Left ventricle myocardium superior (tissue), 1 donor: ENCODE measurements at places on chromosomes 16 and 17. TPM values are rescaled to one million over a fixed set of nuclear protein-coding genes. Genes with fewer than 3 reads are reported as not detected.
A peak's percentile ranks its signal among the peaks of the same experiment; 100 is the strongest.

KRTAP9-4 gene
- total RNA-seq: not detected

ODAD4 gene
- 0.52 TPM for total RNA-seq

SUPT6H gene
- 46.0 TPM for total RNA-seq

LLGL1 gene
- total RNA-seq: 9.0 TPM

TSPAN10 gene
- not detected for total RNA-seq

SMIM5 gene
- 15.8 TPM for total RNA-seq

RABEP2 gene
- total RNA-seq: 20.5 TPM

ZPBP2 gene
- total RNA-seq: not detected

DNA sequence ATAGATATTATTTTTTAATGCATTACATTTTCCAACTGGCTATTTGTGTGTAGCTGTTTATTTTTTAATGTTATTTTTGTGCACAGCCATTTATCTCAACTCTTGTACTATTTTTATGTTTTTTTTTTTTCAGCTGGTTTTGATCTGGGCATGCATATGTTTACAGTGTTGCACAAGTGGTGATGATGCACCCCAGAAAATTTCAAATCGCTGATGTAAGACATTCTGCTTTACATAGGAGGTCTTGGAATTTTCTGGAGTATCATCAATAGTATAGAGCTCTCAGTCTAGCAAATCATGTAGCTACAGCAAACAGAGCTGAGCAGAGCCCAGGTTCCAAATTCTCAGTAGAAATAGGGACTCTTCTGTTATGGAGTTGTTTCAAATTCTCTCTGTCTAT, 30.2 kb downstream of the CACNG5 start:
- no peak for DNase-seq

GRCh38 chr17:61996916-61997605, 68.0 kb downstream of the MED13 start:
- DNase-seq: no peak

DNA sequence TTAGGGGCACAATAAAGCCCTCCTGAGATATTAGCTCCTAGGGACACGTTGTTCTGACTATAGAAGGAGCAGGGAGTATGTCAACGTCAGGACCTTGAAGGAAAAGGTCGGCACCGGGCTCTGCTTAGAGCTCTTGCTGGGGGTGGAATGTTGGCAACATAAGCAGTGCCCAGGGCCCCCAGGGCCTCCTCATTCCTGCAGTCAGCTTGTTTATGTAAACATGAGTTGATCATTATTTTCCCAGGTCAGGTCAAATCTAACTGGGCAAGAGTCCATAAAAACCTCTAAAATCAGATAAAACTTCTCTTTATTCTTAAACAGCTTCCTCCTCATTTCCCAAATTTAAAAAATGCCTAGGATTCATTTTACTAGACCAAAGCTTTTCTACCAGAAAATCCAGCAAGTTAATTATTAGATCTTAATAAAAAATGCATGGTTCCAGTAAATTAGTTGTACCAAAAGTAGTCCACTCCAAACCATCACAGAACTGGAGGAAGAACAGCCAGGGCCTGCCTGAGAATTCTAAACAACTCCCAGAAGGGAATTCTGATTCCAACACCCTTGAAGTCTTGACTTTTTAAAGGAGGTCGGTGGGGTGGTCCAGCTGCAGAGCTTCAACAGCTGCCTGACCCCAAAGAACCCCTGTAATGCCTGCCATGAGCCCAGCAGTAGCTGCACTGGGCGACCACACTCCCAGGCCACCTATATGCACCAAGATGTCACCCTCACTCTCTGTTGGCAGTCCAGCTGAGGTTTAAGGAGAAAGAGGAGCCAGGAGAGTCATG, 54.3 kb downstream of the AMFR start:
- no peak for DNase-seq

DNA sequence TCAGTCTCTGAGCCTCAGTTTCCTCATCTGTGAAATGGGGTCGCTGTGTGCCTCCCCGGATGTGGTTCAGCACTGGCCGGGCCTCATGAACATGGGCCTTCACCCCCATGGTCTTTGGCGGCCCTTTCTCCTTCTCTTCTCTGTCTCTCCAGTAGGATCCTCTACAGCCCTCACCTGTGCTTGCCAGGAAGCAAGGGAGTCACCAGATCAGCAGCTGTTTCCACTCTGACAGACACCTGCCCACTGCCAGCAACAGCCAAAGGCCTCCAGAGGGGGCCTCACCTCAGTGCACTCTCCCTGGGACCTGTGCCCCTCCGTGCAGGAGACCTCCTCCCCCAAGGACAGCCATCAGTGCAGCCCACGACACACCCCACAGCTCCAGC, 89.4 kb downstream of the C16orf78 start:
- DNase-seq: no peak

DNA sequence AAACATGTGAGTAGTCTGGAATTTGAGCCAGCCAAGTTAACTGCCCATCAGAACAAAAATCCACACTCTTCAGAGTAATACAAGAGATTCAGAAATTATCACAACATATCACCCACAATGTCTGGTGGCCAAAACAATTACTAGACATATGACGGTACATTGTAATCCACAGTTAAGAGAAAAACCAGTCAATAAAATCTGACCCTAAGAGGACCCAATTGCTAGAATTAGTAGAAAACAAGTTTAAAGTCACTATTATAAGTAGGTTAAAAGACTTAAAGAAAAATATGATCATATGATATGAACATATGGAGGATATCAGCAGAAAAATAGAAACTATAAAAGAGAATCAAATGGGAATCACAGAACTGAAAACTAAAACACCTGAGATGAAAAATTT, 15.8 kb downstream of the CMTR2 start:
- DNase-seq: no peak

DNA sequence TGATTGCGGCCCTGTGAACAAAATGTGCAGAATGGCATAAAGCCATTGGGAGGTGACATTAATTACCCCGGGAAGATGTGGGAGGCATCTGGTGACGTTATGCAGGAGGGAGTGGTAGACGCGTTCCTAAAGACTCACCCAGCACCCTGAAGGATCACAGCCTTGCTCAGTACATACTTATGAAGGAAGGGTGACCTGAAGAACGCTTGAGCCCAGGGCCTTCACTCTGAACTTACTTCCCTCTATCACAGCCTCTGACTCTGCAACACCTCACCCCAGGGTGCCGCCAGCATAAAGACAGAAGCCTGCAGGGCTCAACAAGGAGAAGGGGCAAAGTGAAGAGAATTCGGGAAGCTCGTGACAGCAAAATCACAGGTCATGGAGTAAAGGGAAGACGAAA, 9.4 kb downstream of the MFSD6L start:
- no peak for DNase-seq

DNA sequence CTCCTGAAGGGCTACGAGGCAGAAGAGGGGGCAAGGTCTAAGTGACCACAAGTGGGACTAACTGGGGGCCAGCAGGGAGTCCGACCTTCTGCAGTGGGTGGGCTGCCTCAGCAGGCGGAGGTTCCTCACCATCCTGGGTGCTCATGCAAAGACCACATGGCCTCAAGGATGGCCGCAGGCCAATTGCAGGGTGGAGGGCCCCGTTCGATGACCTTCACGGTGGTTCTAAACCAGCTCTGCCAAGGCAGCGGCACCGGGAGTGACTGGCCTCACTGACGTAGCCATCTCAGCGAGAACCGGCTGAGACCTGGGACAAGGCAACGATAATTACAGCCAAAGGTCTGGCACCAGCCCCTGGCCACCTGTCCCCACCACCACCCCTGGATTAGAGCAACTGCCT, 5.7 kb downstream of the SMIM5 start:
- peak; percentile 70 for DNase-seq

DNA sequence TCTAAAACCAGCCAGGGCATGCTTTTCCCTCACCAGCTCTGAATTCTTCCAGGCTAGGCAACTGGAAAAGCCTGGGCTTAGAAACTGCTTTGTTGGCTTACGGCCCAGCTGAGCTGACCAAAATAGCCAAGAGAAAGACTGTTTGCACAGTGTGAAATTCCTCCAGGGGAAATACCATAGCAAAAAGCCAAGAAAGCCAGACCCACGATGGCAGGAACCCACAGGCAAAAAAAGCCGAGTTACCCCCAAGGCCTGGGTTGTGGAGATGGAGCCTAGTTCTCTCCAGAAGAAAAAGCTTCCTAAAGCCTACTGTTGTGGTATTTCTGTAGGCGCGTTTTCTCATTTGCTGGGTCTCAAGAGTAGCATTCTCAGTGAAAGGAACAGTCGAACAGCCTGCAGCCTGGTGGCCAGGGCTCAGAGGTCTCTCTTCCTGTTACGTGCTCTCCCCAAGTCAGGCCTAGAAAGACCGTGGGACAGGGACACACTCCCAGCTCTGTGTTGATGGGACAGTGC, 9.2 kb downstream of the SP2 start:
- DNase-seq: peak; percentile 84

- DNase-seq: no peak
Measured at GRCh38 chr16:8278031-8278580, 312.2 kb downstream of the TMEM114 start.

DNA sequence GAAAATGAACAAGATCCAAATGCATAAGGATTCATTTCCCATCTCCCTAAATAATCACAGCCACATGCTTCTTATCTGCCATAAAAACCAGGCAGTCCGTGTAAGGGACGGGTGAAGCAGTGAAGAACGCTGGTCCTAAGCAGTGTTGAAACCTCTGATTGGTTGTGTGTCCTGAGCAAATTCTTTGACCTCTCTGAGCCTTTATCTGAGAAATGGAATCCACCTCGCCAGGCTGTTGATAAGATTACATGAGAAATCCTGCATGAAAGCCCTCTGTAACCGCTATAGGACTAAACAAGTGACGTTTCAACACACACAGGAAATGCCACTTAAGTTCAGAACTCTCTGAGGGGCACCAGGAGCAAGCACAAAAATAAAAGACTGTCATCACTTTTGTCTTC, 26.8 kb downstream of the GAS7 start:
- DNase-seq: no peak

- no peak for DNase-seq
Measured at GRCh38 chr16:85765211-85765610, 14.3 kb upstream of the C16orf74 start.

- no peak for DNase-seq
Measured at GRCh38 chr17:77382966-77383612, 242.3 kb downstream of the SEC14L1 start.

DNA sequence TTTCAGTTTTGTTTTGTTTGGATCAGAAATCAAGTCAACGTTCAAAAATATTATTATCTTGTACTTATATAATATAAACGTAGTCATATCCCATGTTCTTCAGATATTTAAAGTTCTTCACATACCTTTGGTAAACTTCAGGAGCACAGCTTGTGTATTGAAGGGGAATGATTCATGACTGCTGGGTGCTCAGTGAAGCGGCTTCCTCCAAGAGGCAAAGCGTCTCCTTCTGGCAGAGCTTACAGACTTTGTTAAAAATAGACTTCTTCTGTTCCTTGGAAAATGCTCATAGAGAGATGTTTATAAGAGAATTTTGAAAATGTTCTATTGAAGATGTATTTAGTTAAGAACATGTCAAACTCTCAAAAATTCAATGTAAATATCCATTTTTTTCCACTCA, 155.6 kb upstream of the CNTNAP4 start:
- no peak for DNase-seq

GRCh38 chr17:50188921-50189549, 12.4 kb downstream of the COL1A1 start:
- DNase-seq: no peak

GRCh38 chr17:10306585-10306984, 66.2 kb downstream of the MYH13 start:
- no peak for DNase-seq

DNA sequence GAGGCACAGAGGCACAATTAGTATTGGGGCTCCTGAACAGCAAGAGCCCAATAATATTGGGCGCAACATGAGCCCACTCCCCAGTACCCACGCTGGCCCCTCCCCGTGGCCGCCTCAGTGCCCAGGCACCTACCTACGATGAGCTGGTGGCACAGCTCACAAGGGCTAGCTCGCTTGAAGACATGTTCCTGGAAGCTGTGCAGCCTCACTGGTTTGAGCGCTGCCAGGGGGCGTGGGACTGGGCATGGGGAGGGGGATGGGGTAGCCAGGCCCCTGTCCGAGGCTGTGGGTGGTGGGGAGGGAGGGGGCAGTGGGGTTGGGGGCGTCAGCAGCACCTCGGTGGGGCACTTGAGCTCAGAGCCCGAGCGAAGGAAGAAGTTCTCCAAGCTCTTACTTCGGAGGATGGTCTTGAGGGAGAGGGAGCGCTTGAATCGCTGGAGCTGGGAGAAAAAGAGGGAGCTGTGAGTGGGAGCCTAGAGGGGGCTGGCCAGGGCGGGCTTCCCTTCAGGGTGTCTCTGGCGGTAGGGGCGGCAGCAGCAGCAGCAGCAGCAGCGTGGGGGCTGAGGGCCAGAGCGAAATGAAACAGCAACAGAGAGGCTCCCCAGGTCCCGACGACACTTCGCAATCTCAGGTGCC, 7.9 kb downstream of the STAC2 start:
- DNase-seq: no peak

GRCh38 chr17:1010586-1010985, 13.7 kb downstream of the TIMM22 start:
- peak; percentile 24 for DNase-seq

DNA sequence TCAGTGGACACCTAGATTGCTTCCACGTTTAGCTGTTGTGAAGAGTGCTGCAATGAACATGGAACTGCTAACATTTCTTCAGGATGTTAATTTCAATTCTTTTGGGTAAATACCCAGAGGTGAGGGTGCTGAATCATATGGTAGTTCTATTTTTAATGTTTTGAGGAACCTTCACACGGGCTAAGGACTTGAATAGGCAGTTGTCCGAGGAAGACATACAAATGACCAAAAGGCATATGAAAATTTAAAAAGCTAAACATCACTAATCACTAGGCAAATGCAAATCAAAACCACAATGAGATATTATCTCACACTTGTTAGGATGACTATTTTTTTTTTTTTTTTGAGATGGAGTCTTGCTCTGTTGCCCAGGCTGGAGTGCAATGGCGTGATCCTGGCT, 173.3 kb downstream of the PRKCB start:
- DNase-seq: no peak

- no peak for DNase-seq
Measured at GRCh38 chr17:74686761-74687160, 26.0 kb downstream of the CD300LF start.

- no peak for DNase-seq
Measured at GRCh38 chr16:86614699-86615098, 36.4 kb downstream of the FOXL1 start.
